Vagina (tissue), 2 donors: ENCODE measurements at places on chromosomes 13 and 19.

GRCh38 chr19:54727562-54727961 lies 3.3 kb downstream of the KIR3DL3 start:
- H3K27me3 ChIP-seq: no peaks in the 10 kb centered on the region
- no peak for DNase-seq
- H3K4me3 ChIP-seq: no peak overlapping the region
- H3K4me1 ChIP-seq: no peaks in the 10 kb centered on the region
- no peak overlapping the region for H3K27ac ChIP-seq
- no peaks in the 10 kb centered on the region for H3K36me3 ChIP-seq

DNA sequence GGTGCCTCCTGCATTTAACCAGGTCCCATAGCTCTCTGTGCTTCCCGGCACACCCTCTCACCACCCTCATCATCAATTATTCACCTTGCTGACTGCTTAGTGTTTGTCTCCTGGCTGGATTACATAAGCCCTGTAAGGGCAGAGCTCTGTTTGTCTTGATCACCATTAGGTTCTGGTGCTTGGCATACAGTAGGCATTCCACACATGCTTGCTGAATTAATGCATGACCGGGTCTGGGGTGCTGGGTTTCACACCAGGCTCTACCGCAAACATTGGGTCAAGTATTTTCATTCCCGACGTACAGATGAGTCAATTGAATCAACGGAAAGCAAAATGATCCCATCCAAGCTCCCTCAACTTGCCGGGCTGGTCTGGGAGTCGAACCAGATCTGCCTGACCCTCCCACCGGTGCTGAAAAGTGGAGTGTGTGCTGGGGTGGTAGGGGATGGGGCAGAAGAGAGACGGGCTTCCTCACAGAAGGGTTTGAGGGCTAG lies 28.5 kb downstream of the VAV1 start:
- no peaks in the 10 kb centered on the region for H3K36me3 ChIP-seq
- no peak for DNase-seq
- no peaks in the 10 kb centered on the region for H3K27me3 ChIP-seq
- H3K4me1 ChIP-seq: peaks cover 16% of the 10 kb centered on the region

- H3K27me3 ChIP-seq: peaks cover 15% of the 10 kb centered on the region
- H3K4me1 ChIP-seq: peaks cover 15% of the 10 kb centered on the region
Observed at GRCh38 chr19:41998246-41999020, 4.4 kb upstream of the ATP1A3 start.

DNA sequence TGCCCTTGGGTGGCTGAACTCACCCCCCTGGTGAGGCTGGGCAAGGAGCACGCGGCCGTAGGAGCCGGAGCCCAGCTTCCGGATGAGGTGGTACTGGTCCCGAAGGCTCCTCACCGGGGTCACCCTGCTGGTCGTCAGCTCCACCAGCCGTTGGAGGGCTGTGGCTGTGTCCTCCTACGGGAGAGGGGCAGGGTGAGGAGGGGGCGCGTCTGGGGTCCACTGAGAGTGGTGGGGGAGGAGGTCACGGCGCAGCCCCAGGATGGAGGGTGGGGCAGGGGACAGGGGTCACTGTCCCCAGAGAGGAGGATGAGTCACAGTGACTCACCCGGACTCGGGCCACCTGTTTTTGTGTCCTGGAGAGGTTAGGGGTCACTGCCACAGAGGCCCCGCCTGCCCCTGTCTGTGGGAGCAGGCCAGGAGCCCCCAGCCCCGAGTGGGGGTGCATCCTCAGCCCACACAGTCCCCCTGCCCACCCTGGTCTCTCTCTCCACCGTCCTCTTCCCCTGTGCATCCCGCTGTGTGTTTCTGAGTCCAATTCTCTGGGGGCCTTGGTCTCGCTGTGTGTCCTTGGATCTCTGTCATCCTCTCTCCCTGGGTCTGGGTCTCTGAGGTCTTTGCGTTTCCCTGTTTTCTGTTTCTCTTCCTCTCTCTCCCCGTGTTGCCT lies 435 bp downstream of the SBK3 start:
- H3K4me3 ChIP-seq: no peak overlapping the region
- DNase-seq: no peak
- no peak overlapping the region for H3K27ac ChIP-seq
- H3K36me3 ChIP-seq: no peaks in the 10 kb centered on the region
- H3K27me3 ChIP-seq: no peaks in the 10 kb centered on the region

- no peak for DNase-seq
- H3K4me3 ChIP-seq: peak overlapping the region; percentile 62
- no peaks in the 10 kb centered on the region for H3K27me3 ChIP-seq
- H3K36me3 ChIP-seq: no peaks in the 10 kb centered on the region
- peaks cover 57% of the 10 kb centered on the region for H3K4me1 ChIP-seq
- peak overlapping the region; percentile 84 for H3K27ac ChIP-seq
Observed at GRCh38 chr19:40613690-40614621, 12.8 kb downstream of the LTBP4 start.

- no peak within 1 kb of the TSS for H3K27ac ChIP-seq
- no peak within 1 kb of the TSS for H3K4me3 ChIP-seq
- H3K27me3 ChIP-seq: no peaks in the 10 kb centered on the region
- peaks cover 9% of the 10 kb centered on the region for H3K4me1 ChIP-seq
Observed at GRCh38 chr13:49627831-49628652, at the start of gene ARL11. Gene ARL11, plus strand, starts transcription at chr13:49628507. Its CDS starts 1,941 bp downstream, at chr13:49630448.

DNA sequence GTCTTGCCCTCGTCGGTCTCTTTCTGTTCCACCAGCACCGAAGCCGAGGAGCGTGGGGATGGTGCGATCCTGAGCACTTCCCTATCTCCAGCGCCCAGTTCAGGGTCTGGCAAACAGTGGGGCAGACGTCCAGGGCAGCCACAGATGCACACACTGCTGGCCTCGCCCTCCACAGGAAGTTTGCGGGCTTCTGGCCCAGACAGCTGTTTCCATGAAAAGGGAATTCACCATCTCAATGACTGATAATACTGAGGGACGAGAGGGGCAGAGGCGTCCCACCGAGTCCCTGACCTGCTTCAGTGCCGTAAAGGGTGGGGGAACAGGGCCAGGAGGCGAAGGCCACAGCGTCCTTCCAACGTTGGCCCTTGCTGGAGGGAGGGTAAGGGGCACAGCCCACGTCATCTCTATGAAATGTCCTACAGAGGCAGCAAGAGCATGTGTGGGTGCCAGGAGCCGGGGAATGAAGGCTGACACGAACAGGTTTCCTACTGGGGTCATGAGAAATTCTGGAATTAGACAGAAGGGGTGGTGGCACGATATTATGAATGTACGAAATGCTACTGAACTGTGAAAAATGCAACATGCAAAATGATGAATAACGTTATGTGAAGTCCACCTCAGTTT lies 19.5 kb downstream of the SHC2 start:
- no peak overlapping the region for H3K4me3 ChIP-seq
- H3K36me3 ChIP-seq: no peaks in the 10 kb centered on the region
- H3K4me1 ChIP-seq: no peaks in the 10 kb centered on the region
- no peak for DNase-seq
- H3K27me3 ChIP-seq: no peaks in the 10 kb centered on the region

- H3K4me1 ChIP-seq: no peaks in the 10 kb centered on the region
- no peaks in the 10 kb centered on the region for H3K27me3 ChIP-seq
- DNase-seq: no peak
- no peaks in the 10 kb centered on the region for H3K36me3 ChIP-seq
- H3K27ac ChIP-seq: no peak overlapping the region
- no peak overlapping the region for H3K4me3 ChIP-seq
Observed at GRCh38 chr13:33575378-33575777, 242.6 kb upstream of the RFC3 start.

- no peak overlapping the region for H3K4me3 ChIP-seq
- no peak for DNase-seq
- peaks cover 45% of the 10 kb centered on the region for H3K4me1 ChIP-seq
Observed at GRCh38 chr19:29685326-29685725, 20.1 kb downstream of the PLEKHF1 start.

DNA sequence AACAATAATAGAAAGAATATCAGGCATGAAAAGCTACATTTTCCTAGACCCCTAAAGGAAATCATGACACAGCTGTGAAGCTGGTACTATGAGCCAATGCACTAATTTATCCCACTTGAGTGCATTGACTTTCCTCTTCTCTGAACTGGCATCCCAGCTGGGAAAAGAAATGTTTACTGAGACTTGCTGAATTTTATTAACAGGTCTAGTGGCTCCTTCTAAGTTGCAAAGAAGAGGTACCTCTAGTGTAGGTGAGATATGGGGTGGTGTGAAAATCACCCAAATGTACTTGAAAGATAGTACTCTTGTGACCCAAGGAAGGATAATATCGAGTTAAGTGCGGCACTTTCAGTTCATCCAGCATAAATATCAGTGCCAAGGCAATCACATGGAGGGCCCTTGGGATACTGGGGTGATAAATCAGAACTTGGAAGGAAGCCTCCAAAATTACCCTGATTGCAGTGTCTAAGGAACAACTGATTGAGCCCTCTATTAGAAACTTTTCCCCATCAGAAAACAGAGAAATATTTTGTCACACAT lies 369.2 kb downstream of the PCDH9 start:
- H3K36me3 ChIP-seq: no peaks in the 10 kb centered on the region
- DNase-seq: no peak
- no peaks in the 10 kb centered on the region for H3K4me1 ChIP-seq
- H3K27me3 ChIP-seq: no peaks in the 10 kb centered on the region

DNA sequence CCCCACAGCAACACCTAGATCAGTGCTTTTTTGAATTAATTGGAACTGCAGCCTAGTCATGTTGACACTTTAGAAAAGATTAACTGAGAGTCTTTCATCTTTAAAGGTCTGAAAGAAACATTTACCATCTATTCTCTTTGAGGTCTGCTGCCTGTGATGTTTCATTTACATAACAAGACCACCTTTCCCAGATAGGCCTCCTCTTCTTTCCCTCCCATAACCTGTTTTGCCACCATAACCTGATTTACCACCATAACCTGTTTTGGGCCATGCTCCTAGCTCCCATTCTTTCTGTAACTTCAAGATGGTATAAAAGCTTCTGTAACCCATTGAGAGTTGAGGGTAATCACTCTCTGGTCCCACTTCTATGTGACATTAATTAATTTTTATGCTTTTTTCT lies 320.8 kb downstream of the PCDH20 start:
- H3K4me1 ChIP-seq: no peaks in the 10 kb centered on the region
- H3K27me3 ChIP-seq: no peaks in the 10 kb centered on the region
- H3K27ac ChIP-seq: no peak overlapping the region
- no peak overlapping the region for H3K4me3 ChIP-seq
- no peaks in the 10 kb centered on the region for H3K36me3 ChIP-seq
- no peak for DNase-seq

- H3K36me3 ChIP-seq: no peaks in the 10 kb centered on the region
- DNase-seq: no peak
- H3K27ac ChIP-seq: no peak overlapping the region
- H3K4me3 ChIP-seq: no peak overlapping the region
- H3K27me3 ChIP-seq: no peaks in the 10 kb centered on the region
Observed at GRCh38 chr13:22455036-22455435, 725.7 kb upstream of the SGCG start.

DNA sequence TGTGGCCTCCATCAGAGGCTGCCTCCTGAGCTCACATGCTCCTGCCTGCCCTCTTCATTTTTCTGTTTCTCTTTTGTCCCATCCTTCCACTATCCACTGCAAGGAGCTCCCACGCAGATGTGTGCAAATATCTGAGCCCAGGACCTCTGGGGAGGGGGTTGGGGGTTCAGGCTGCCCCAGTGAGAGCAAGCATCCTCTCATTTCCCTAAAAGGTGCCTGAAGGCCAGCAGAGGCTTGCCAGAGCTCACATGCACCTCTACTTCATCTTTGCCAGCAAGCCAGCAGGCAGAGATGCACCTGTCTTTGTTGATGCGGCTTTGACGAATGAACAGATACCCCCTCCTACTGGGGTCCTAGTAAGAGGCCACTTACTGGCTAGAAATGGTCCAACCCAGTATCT lies 128.8 kb downstream of the FGF9 start:
- H3K27me3 ChIP-seq: no peaks in the 10 kb centered on the region
- no peak overlapping the region for H3K4me3 ChIP-seq
- H3K36me3 ChIP-seq: no peaks in the 10 kb centered on the region
- H3K27ac ChIP-seq: no peak overlapping the region

GRCh38 chr19:11735375-11735774 lies 3.4 kb downstream of the ZNF823 start:
- H3K27me3 ChIP-seq: no peaks in the 10 kb centered on the region
- no peak overlapping the region for H3K27ac ChIP-seq
- no peak for DNase-seq
- no peaks in the 10 kb centered on the region for H3K36me3 ChIP-seq

- no peak overlapping the region for H3K4me3 ChIP-seq
- no peaks in the 10 kb centered on the region for H3K36me3 ChIP-seq
- no peaks in the 10 kb centered on the region for H3K27me3 ChIP-seq
- no peak for DNase-seq
- H3K4me1 ChIP-seq: peaks cover 14% of the 10 kb centered on the region
Observed at GRCh38 chr13:99590519-99591011, 89.3 kb downstream of the TM9SF2 start.

DNA sequence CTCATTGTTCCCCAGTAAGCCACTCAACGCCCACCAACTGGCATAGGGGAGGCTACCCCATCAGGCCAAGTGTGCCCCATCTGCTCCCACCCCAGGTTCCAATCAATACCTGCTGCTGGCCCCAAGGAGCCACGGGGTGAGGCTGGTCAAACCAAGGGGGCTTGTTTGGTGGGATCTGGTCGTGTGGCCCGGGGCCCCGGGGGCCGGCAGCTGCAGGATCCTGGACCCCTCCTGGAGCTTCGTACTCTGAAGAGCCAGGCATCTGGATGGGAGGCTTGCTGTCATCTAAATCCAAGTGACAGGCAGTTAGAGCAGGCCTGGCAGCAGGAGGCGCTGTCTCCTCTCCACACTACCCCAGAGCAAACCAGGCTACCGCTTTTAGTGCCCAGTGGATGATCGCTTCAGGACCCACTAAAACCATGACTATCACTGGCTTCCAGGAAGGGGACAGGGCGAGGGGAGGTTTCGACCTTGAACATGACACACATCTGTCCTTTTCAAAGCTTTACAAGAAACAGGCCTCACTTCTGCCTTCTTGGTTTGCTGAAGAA lies 14.2 kb downstream of the CHERP start:
- H3K36me3 ChIP-seq: no peaks in the 10 kb centered on the region
- no peak for DNase-seq
- H3K27ac ChIP-seq: no peak overlapping the region
- no peak overlapping the region for H3K4me3 ChIP-seq
- no peaks in the 10 kb centered on the region for H3K27me3 ChIP-seq
- H3K4me1 ChIP-seq: no peaks in the 10 kb centered on the region

DNA sequence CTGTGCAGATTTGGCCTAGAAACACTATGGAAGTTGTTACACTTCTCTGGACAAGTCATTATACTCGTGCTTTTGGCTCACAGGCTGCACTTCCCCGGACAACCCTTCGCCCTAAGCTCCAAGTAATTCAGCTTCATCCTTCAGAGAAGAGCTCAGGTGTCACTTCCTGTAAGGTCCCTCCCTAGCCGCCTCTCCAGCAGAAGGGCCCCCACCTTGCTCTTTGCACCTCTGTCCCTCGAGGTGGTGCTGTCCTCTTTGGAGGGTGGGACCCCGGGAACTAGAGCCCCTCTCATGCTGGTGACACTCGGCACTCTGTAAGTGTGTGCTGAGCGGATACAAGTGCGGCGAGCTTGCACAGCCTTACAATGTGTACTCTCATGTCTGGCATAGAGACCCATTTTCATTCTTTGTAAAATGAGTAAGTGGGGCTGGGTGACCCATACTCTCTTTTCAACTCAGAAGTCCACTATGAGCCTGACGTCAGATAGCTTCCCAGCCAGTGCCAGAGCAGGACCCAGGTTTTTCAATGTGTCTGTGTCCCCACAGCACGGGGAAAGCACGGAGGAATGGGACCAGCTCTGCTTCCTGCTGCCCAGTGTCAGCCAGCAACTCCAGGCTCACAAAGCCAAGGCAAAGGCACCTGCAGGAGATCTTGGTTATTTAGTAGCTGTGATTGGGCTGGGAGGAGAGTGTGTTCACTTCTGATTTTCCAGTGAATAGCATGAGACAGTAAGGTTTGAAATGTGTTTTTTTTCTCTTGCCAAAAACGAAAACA lies 26.9 kb downstream of the CHAMP1 start:
- H3K36me3 ChIP-seq: no peaks in the 10 kb centered on the region
- no peaks in the 10 kb centered on the region for H3K27me3 ChIP-seq
- H3K27ac ChIP-seq: no peak overlapping the region
- DNase-seq: no peak
